ENCODE measurements at places on chromosomes 3 and 15.

DNA sequence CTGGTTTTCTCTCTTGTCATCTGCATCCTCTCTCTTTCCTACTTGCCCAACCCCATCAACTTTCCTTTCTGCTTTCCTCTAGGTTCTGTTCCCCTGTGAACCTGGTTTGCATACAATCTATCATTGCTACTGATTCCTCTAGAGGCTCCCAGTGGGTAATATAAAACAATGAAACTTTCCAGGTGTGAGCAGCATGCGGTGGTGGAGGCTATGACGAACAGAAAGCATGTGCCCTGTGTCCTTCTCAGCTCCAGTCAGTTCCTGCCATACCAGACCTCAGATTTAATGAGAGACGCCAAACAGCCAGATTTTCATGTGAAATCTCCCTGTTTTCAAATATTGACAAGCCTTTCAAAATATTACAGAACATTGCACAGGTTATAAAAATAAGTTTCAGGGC lies 3.5 kb upstream of the ACAP2 start:
- DNase-seq: no peak

DNA sequence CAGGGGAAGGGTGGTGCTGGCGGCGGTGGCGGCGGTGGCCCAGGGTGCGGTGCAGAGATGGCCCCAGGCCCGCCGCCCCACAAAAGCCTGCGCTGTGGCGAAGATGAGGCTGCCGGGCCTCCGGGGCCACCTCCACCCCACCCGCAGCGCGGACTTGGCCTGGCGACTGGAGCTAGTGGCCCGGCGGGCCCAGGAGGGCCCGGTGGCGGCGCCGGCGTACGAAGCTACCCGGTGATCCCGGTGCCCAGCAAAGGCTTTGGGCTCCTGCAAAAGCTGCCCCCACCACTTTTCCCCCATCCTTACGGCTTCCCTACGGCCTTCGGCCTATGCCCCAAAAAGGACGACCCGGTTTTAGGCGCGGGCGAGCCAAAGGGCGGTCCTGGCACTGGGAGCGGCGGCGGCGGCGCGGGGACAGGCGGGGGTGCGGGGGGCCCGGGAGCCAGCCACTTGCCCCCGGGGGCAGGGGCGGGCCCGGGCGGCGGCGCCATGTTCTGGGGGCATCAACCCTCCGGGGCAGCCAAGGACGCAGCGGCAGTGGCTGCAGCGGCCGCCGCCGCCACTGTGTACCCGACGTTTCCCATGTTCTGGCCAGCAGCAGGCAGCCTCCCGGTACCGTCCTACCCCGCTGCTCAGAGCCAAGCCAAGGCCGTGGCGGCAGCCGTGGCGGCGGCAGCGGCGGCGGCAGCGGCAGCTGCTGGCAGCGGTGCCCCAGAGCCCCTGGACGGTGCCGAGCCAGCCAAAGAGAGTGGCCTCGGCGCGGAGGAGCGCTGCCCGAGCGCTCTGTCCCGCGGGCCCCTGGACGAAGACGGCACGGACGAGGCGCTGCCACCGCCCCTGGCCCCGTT lies 1.6 kb downstream of the SKOR1 start:
- DNase-seq: no peak

DNA sequence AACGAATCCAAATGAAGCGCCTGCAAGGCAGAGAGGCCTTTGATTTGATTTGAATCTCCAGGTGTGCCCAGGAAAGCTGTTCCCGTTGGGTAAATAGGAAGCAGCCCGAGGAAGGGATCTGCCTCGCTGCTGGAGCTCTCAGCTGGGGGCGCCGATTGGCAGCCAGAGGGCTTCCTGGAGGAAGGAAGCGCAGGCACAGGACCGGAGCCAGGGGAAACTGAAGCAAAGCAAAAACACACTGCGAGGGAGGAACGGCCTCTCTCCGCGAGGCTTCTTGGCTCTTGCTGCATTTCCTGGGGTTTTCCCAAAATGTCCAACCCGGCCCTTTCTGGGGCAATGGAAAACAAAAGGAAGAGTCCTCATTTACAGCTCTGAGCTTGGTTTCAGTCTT lies 80.3 kb downstream of the TMEM266 start:
- DNase-seq: no peak

- no peak for DNase-seq
These were observed 81.1 kb downstream of the OTOL1 start for GRCh38 chr3:161577662-161578061.

GRCh38 chr3:182755712-182756111 lies 37.6 kb upstream of the ATP11B start:
- no peak for DNase-seq

DNA sequence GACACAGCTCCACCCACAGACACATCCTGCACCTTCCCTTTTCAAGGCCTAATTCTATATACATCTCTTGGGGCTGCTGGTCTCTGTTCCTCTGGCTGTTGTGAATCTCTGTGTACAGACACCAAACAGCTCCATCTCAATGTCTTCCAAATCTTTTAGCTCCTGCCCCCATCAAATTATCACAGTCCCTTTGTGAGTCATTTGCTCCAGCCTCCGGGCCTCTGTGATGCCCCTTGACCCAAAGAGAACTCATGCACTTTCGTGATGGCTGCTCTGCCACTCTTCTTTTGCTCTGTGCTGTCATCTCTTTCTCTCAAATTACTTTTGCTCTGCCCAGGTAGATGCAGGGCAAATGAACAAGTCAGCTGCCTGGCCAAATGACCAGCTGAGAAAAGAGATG lies 369.0 kb upstream of the CDIN1 start:
- DNase-seq: no peak

GRCh38 chr3:122563717-122564025 lies 429 bp downstream of the PARP9 start:
- no peak for DNase-seq

DNA sequence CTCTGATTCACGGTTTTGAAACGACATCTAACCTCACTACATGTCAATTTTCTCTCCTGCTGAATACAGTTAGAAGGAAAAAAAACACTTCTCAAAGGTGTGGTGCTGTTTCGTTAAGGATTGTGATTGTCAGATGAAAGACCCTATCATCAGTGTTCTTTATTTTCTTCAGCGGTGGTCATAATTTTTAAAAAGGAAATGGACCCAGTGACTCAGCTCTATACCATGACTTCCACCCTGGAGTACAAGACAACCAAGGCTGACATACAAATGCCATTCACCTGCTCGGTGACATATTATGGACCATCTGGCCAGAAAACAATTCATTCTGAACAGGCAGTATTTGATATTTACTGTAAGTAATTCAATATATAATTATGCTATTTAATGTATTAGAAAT lies 167.8 kb downstream of the ALCAM start:
- no peak for DNase-seq
